GM23248 (cell line): ENCODE measurements at places on chromosomes 11 and 22. TPM values are rescaled to one million over a fixed set of nuclear protein-coding genes. Genes with fewer than 3 reads are reported as not detected.

PES1 gene
- polyA plus RNA-seq, result 67.8 and 74.1 TPM in 2 replicates

CEND1 gene
- polyA plus RNA-seq, result 3.4 and 3.9 TPM in 2 replicates

ANGPTL5 gene
- polyA plus RNA-seq, result 0.15 TPM in 1 of 2 replicates, not detected in the other

RFPL2 gene
- polyA plus RNA-seq, result not detected in 2 replicates

E2F8 gene
- 1.1 and 1.4 TPM in 2 replicates for polyA plus RNA-seq

- H3K4me1 ChIP-seq, result no peaks in the 10 kb centered on the region
- peaks cover 28% of the 10 kb centered on the region for H3K36me3 ChIP-seq
- H3K27ac ChIP-seq, result no peak overlapping the region
- no peak overlapping the region for H3K4me3 ChIP-seq
- no peaks in the 10 kb centered on the region for H3K27me3 ChIP-seq
These were observed 21.3 kb downstream of the SIK2 start for GRCh38 chr11:111623527-111624030.

GRCh38 chr11:64248578-64248977 lies 1.8 kb upstream of the PPP1R14B start:
- no peaks in the 10 kb centered on the region; the same call in 1 of the 2 replicates for H3K36me3 ChIP-seq
- H3K27me3 ChIP-seq, result no peaks in the 10 kb centered on the region
- no peak overlapping the region for H3K27ac ChIP-seq
- DNase-seq, result no peak
- H3K4me3 ChIP-seq, result no peak overlapping the region

- H3K27ac ChIP-seq, result peak overlapping the region; percentile 87
- H3K27me3 ChIP-seq, result no peaks in the 10 kb centered on the region
- peak; percentile 72 for DNase-seq
- no peaks in the 10 kb centered on the region for H3K36me3 ChIP-seq
- H3K4me1 ChIP-seq, result peaks cover 5% of the 10 kb centered on the region; the same call in 1 of the 2 replicates
- H3K4me3 ChIP-seq, result peak overlapping the region; percentile 84
These were observed 565 bp downstream of the NUCB2 start for GRCh38 chr11:17277024-17277584.

DNA sequence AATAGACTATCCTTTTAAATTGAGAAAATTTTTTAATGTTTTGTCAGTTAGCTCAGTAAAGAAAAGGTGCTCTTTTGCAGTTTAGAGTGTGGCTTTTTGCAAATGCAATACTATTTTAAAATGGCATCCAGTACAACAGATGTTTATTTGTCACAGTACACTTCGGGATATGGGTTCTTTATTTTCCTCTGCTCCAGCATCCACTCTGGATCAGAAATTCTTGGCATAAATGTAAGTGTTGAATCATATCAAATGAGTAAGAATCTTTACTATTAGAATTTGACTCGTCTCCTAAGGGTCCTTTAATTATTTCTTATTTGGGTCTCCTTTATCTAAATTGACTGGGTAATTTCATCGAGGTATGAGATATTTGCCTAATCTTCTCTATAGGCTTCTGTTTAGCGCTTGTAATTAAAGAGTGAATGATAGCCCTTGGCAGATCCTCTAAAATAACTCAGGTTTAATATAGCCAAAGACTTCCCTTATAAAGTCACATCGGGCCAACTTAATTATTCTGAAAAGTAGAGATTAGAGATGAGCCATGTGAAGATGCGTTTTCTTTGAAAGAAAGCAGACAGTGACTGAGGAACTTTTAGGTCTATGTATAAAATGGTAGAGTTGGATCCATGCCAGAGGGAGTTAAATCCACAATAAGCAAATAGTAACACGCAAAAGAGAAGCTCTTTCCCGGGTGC lies 132.7 kb downstream of the CASP12 start:
- H3K27me3 ChIP-seq, result no peaks in the 10 kb centered on the region
- H3K4me3 ChIP-seq, result no peak overlapping the region
- no peaks in the 10 kb centered on the region for H3K4me1 ChIP-seq
- H3K27ac ChIP-seq, result no peak overlapping the region
